Activated CD4-positive, CD25-positive, alpha-beta regulatory T cell treated with anti-CD3 and anti-CD28 coated beads, Interleukin-2, amount 50 U/mL, for 16 hours (primary cell): ENCODE measurements at places on chromosomes 11 and 22.

DNA sequence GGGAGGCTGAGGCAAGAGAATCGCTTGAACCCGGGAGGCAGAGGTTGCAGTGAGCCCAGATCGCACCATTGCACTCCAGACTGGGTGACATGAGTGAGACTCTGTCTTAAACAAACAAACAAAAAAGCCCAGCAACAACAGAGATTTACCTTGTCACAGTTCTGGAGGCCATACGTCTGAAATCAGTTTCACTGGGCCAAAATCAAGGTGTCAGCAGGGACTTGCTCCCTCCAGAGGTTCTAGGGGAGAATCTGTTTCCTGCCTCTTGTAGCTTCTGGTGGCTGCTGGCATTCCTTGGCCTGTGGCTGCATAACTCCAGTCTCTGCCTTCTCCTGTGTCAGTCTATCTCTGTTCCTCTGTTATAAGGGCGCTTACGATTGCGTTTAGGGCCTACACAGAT is 1.5 kb downstream of the DDX10 start:
- no peak for DNase-seq

- no peak for DNase-seq
These were observed 134.9 kb downstream of the DBX1 start for GRCh38 chr11:20025332-20025840.

DNA sequence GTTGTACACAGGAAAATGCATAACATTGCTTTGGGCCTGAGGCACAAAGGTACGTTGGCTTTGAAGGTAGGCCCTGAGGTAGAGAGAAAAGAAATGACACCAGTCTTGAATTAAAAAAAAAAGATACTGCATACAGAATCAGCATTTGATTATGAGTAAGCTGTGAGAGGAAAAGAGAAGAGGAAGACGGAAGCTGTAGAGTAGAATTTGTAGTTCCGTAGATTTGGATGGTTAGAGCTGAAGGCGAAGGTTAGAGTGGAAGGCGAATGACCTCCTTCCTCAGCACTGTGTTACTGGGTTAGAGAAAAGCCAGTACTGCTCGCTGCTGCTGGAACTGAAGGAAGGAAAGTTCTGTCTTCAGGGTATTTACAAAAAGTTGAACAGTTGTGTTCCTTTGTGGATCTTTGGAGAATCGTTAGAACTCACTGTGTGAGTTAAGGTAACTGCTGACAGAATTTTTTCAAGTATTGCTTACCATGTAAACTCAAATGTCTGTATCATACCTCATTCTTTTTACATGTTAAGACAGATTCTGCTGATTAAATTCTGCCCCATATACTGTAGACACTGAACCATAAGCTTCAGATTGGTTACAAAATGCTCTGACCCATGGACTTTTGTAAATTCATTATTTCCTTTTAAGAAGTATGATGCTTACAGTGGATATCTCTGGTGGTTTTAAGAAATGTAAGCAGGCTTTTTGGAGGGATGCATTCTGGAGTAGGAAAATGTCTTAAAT is 50.2 kb downstream of the MCAM start:
- DNase-seq = no peak

- DNase-seq = no peak
These were observed 499 bp downstream of the DLAT start for GRCh38 chr11:112025707-112026106.

GRCh38 chr11:85752890-85753581 is 57.9 kb downstream of the SYTL2 start:
- peak; percentile 82 for DNase-seq

DNA sequence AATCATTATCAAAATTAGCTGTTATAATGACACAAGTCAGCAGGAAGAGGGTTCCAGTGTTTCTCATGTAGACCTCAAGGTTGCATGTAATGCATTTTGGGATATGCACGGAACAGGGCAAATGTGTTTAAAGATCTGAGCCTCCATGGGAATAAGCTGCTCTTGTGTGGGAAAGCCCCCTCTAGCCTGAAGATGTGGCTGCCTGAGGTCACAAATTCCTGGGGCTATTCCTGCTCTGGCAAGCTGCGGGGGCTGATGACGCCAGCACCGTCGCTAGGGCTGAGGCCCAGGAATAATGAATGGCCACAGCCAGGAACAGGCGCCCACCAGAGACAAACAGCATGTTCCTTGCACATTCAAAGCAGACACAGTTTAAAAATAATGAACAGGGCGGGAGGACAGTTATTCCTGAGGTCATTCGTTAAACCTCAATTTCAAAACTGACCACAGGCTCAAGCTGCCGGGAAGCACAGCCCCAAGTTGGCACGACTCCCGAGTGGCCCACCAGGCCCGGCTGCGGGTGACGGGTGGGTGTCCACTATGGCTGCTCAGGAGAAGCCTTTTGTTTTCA is 11.7 kb downstream of the OSBPL5 start:
- no peak for DNase-seq

DNA sequence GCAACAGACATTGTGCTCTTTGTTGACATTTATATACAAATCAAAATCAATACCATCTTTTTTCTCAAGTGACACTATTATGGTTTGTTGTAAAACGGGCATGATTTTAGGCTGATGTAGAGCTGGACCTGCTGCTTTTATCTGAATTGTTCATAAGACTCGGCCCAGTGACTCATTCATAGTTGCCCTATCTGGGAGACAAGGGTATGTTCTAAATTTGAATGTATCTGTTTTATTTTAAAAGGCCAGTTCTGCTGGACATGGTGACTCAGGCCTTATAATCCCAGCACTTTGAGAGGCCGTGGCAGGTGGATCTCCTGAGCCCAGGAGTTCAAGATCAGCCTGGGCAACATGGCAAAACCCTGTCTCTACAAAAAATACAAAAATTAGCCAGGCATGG is 39.3 kb downstream of the CEP295 start:
- no peak for DNase-seq

GRCh38 chr22:31235081-31235480 is 23.0 kb downstream of the LIMK2 start:
- no peak for DNase-seq

GRCh38 chr11:71355281-71355680 is 92.9 kb downstream of the DHCR7 start:
- DNase-seq = no peak

DNA sequence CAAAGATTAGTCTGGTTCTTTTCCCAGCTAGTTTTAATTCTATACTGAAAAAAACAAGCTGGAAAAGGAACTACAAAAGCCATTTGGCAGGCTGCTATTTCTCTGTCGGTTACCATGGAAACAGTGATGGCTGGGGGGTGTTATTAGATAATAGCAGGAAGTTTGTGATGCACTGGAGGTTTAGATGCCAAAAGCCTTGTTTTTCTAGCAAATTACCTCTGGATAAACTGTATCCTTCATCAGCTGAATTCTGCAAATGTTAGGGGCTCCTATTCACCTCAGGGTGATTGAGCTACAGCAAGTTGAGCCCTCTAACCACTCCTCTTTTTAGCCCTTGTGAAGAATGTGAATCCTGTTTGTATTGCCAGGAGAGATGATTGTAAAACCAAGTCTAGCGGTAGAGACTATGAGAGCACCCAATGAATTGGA is 25.2 kb downstream of the ALKBH3 start:
- no peak for DNase-seq

GRCh38 chr22:47008208-47008885 is 245.9 kb downstream of the TBC1D22A start:
- no peak for DNase-seq

DNA sequence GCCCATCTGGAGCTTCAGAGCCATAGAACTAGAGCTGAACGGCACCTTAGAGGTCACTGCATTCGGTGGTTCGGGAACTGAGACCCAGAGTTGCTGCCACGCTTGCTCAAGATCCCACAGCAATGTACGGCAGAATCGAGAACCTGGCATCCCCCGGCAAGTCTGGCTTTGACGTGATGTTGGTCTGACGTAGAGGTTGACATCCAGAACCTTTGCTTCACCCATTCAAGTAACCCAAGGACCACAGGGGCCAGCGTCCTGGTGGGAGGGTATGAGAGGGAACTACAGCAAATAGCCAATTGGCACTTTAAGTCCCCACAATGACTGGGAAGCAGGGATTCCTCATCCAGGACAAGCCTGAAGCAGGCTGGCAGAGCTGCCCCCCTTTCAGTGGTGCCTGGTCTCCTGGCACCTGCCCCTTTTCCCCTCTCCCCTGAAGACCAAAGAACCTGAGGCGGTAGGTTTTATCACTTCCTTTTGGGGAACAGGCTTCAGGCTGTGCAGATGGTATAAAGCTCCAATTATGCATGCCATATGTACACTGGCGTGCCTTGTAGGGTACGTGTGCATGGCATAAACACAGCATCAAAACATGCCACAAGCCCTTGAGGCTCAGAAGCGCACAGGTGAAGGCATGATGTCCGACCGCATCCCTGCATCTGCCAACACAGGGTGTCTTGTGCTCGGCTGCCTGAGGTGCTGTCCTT is 15.3 kb upstream of the TEF start:
- no peak for DNase-seq

DNA sequence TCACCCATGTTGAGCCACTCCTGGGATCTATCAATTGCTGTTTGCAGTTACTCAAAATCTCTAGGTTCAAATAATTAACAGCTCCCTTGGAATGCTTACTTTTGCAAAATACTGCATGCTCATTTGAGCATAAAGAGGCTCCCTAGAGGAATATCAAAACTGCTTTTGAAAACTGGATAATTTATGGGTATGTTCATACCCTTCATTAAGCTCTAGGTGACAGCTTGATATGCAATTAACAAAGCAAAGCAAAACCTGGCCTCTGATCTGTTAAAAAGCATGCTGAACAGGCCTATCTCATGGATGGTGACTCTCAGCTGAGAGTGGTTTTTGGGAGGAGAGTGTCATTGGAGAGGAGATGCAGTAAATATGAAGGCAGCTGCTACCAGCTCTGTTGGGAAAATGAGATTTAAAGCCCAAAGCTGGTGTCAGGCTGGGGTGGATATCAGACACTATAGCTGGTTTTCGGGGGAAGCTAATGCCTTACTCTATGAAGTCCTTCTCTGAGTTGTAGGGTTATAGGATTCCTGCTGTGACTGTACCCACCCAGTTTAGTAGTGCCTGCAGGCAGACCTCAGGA is 110.9 kb downstream of the RASSF10 start:
- no peak for DNase-seq

DNA sequence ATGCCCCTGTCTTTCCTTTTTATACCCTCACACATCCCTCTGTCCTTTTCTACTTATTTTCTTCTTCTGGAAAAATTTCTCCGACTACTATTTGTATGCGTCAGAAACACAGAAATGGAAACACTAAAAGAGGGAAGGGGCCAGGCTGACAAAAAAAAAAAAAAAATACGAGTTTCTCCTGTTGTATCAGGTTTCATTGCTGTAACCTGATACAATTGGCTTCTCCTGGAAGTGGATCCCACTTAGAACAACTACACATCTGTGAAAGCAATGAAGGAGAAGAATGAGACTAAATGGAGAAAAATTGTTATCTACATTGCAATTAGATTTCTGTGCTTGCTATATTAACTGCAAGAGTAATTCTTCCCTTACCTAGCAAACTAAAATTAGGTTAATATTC is 393.9 kb downstream of the GUCY1A2 start:
- no peak for DNase-seq

- DNase-seq = no peak
These were observed 206.5 kb downstream of the NAV2 start for GRCh38 chr11:19919050-19919561.

DNA sequence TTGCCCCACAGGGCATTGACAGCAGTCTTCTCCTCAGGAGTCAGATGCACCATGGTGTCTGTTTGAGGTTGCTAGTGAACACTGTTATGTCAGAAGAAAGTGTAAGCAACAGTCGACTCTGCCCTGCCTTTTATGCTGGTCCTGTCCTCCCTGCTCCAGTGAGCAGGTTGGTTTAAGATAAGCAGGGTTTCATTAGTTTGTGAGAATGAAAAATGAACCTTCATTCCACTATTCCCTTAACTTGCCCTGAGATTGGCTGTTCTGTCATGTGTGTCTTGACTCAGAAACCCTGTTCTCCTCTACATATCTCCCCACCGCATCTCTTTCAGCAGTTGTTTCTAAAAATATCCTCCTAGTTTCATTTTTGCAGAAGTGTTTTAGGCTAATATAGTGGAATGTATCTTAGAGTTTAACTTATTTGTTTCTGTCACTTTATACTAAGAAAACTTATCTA is at the start of gene HBD:
TSS of gene HBD (minus strand) at position 103 of the 454 bp plus-strand sequence. CDS start at position 53, 50 bp downstream.
- no peak for DNase-seq

DNA sequence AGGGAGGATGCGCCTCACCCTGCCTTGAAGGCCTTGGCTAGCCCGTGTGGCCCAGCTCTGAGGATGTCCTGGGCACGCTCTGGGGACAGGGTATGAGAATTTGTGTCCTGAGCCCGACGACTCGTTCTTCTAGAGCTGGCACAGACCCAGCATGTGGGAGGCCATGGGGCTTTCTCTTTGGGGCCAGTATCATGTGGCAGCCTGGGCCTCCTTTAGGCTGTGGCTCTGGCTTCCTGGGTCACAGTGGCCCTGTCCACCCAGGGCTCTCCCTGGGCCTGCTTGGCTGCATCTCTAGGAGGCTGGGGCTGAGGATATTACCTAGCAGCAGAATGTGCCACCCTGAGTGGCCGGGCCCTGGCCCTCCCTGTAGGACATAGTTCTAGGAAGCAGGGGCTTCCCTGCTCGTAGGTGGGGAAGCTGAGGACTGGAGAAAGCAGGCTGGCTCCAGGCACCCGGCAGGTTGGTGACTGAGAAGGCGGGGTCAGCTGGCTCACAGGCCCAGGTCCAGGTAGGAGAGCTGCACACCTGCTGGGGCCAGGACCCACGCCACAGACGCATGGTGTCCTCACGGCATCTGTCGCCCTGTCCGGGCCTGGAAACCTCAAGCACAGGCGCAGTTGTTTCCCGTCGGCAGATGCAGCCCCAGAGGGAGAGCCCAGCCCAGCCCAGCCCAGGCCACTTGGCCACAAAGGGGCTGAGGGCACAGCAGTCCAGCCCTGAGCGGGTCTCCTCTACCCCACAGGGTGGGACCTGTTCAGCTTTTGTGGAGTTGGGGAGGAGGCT is 6.8 kb downstream of the CCDC188 start:
- DNase-seq = no peak

DNA sequence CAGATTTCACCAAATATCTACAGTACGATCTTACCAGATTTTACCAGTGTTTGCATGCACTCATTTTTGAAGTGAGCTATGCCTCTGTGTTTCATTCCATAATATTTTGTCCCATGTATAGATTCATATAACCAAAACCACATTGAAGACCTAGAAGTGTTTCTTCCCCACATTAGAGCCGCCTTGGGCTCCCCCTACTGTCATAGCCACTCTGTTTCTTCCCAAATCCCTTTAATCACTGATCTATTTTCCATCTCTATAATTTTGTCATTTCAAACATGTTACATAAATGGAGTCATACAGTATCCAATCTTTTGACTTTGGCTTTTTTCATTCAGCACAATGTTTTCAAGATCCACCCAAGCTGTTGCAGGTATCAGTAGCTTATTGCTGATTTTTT is 12.7 kb downstream of the MRGPRX3 start:
- DNase-seq = no peak

GRCh38 chr11:94550513-94550912 is 6.8 kb downstream of the FUT4 start:
- no peak for DNase-seq
